ENCODE measurements at places on chromosomes 16 and 17. TPM values are rescaled to one million over a fixed set of nuclear protein-coding genes. Genes with fewer than 3 reads are reported as not detected.
A peak's percentile ranks its signal among the peaks of the same experiment; 100 is the strongest.

Gene CNTROB
- 57.3 TPM for total RNA-seq

Gene ZG16B
- 6.7 TPM for total RNA-seq

Gene CDH8
- total RNA-seq, result not detected

Gene ABCA10
- 0.91 TPM for total RNA-seq

DNA sequence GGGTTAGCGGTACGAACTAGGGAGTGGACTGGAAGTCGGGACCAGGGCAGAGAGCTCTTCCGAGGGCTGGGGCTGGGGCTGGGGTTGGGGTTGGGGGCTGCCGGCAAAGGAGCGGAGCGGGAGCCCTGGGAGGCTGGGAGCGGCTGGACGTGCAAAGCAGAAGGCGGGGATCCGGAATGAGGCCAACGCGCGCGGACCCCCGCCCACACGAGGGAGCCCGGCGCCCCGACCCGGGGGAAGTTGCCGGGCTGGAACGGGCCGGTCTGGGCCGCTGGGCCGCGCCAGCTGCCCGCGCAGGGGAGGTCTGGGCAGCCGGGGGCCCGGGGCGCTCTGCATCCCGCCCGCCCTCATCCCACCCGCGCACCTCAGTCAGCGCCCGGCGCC, 323 bp downstream of the ST3GAL2 start:
- no peak for DNase-seq

GRCh38 chr17:48254896-48255295, 147.3 kb downstream of the SNX11 start:
- DNase-seq, result no peak

GRCh38 chr17:79562192-79562930, 48.5 kb downstream of the RBFOX3 start:
- no peak for DNase-seq

- DNase-seq, result no peak
Measured at GRCh38 chr16:10979717-10980601, 35.6 kb downstream of the CLEC16A start.

DNA sequence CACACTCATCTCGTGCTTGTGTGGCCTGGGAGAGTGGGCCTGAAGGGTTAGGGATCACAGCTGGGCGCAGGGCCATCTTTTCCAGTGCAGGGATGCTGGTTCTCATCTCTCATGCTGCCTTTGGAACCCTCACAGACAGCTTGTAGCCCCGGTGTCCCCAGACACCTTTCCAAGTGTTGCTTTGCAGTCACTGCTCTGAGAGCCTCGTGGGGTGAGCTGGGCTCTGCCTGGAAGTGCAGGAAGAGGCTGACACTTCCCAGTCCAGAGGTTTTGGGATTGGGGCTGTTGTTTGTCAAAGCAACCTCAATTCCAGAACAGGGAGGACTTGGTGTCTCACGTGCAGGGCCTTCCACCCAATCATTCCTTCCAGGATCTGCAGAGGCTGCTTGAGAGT, 28.2 kb downstream of the TBX4 start:
- no peak for DNase-seq

DNA sequence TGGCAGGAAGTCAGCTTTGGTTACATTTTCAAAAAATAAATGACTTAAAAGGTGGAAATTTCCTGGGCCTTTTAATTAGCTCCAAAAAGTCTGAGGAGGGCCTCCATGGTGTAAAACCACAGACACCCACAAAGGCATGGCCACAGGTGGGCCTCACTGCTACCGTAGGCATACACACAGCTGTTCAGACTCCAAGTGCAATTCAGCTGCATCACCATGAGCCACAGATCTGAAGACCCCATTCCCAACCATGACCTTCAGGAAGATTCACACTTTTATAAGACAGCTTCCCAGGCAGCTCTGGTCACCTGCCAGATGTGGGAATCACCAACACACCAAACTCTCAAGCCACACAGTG, 20.6 kb downstream of the CSNK2A2 start:
- DNase-seq, result no peak

DNA sequence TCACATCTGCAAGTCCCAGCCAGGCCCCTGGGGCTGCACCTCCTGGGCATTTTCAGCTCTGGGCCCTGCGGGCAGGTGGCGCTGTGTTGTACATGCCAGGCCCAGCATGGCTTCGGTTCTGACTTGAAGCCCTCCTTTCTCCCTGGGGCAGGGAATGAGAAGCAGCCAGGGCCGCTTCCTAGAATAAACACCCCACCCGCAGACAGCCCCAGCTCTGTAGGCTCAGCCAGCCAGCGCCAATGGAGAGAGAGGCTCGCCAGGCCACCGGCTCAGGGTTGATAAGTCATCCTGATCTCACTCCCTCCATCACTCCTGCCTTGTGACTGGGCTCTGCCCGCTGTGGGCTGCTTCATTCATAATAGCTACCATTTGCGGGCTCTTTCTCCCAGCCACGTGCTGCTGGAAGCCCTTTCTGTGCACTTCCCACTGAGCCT, 6.0 kb upstream of the GLIS2 start:
- DNase-seq, result peak; percentile 71
